Diencephalon (tissue), 1 donor: ENCODE measurements at places on chromosomes 12 and 14. TPM values are rescaled to one million over a fixed set of nuclear protein-coding genes. Genes with fewer than 3 reads are reported as not detected.

The MBD6 gene
- 4.2 TPM for total RNA-seq

The GLIPR1L1 gene
- not detected for total RNA-seq

The CCT2 gene
- total RNA-seq: 239 TPM

The BAZ2A gene
- total RNA-seq: 20.5 TPM

The FGF23 gene
- total RNA-seq: not detected

The RBP5 gene
- 0.46 TPM for total RNA-seq

The RGS6 gene
- total RNA-seq: 10.6 TPM

The ADCY6 gene
- total RNA-seq: 35.5 TPM

The VRTN gene
- total RNA-seq: not detected

The P3H3 gene
- 15.0 TPM for total RNA-seq

The TTC7B gene
- total RNA-seq: 17.1 TPM

The LTBR gene
- 4.4 TPM for total RNA-seq

The NPC2 gene
- total RNA-seq: 31.8 TPM

The MTERF2 gene
- total RNA-seq: 24.0 TPM

The IFNG-AS1 gene
- total RNA-seq: not detected

The B4GALNT1 gene
- 47.5 TPM for total RNA-seq

The KRT81 gene
- 0.23 TPM for total RNA-seq

The INSM2 gene
- 2.3 TPM for total RNA-seq

The NABP2 gene
- total RNA-seq: 26.3 TPM

The CLEC1A gene
- 0.69 TPM for total RNA-seq

The RIC8B gene
- 47.7 TPM for total RNA-seq

The GPR84 gene
- 0.23 TPM for total RNA-seq

The HOXC10 gene
- total RNA-seq: not detected

The NCOR2 gene
- 16.4 TPM for total RNA-seq

The BMAL2 gene
- 54.4 TPM for total RNA-seq

The GALNT8 gene
- total RNA-seq: 48.0 TPM

The RPGRIP1 gene
- total RNA-seq: 0.69 TPM

The PGF gene
- total RNA-seq: 2.8 TPM

The BICDL1 gene
- 41.1 TPM for total RNA-seq

The GPR135 gene
- total RNA-seq: 6.2 TPM

The C12orf56 gene
- total RNA-seq: 1.2 TPM

The AQP6 gene
- 0.46 TPM for total RNA-seq

The HOXC12 gene
- total RNA-seq: not detected

The CKB gene
- 328 TPM for total RNA-seq

The GYS2 gene
- total RNA-seq: not detected

The CGRRF1 gene
- 23.8 TPM for total RNA-seq
